AG08396 (cell line): ENCODE measurements at places on chromosomes 11 and 22.

DNA sequence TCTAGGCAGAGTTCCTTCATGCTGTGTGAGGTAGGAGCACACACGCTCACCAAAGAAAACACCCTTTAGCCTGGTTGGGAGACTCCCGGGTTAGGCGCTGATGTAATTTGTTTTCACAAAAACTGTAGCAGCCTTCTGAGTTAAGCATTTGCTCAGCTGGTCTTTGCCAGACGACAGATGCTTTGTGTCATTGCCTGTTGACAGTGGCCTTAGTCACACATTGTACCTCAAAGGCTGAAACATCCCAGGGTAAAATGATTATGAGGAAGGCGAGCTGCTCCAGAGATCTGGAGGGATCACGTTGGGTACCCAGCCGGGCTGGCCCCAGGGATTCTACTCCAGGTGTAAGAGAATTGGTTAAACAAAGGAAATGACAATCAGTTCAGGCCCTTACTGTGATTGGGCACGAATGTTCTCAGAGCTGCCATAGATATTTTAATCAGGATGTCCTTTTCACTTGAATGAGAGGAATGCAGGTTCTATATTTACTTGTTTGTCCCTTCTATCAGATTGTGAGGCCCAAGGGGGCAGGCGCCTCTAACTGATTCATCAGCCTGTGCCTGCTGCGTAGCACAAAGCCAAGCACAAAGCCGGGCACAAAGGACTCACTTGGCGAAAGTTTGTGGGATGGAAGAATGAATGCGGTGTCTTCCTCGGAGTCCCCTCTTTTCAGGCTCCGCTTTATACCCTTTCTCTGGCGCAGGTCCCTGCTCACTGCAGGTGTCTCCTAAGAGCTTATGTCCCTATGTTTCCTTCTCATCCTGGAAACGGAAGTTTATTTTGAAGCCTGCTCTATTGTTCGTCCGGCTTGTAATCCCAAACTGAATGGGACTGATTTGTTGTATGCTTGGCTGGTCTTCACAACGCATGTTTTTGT lies 47.1 kb downstream of the ADM start:
- peak; percentile 70 for DNase-seq

GRCh38 chr22:41262250-41262765 lies 21.6 kb upstream of the CHADL start:
- no peak for DNase-seq

GRCh38 chr11:61769169-61769920 lies 16.9 kb downstream of the MYRF start:
- peak; percentile 85 for DNase-seq

GRCh38 chr11:89203814-89204213 lies 26.1 kb downstream of the TYR start:
- no peak for DNase-seq

DNA sequence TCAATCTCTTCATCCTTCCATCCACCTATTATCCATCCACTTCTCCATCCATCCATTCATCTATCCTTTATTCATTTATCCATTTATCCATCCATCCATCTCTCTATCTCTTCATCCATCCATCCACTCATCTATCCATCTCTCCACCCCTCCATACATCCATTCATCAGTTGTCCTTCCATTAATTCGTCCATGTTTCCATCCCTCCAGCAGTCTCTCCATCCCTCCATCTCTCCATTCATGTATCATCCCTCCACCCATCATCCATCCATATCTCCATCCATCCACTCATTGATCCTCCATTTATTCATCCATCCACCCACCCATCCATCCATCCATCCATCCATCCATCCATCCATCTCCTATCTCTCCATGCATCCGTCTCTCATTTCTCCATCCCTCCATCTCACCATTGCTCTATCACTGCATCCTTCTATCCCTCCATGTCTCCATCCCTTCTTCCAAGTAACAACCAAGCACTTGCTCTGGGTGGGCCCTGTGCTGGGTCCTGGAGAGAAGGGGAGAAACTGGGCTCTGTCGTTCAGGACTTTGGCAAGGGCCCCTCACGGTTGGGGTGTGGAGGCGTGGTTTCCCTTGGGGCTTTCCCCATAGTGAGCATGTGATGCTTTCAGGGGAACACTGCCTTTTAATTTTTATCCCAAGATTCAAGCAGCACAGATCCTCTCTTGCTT lies 43.3 kb downstream of the SMIM38 start:
- no peak for DNase-seq

GRCh38 chr11:64675450-64676260 lies 47.3 kb downstream of the NRXN2 start:
- peak; percentile 73 for DNase-seq

DNA sequence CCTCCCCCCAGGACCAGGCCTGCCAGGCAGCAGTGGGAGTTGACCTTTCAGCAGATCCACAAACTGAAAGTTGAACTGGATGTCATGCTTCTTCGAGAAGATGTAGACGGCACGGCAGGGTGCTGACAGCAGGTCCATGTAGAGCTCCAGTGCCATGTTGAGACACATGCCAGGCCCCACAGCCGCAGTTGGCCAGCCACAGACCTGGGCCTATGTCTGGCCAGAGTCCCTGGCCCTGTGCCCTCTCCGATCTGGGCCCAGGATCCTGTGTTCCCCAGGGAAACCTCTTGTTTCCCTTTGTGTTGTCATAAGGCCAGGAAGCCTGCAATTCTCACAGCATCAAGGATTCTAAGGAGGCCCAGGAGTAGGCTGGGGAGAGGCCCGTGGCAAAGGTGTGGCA lies at the start of gene GSTT4:
Gene GSTT4 (minus strand): TSS at position 253 of the 400 bp plus-strand sequence. CDS start 97 bp downstream, at position 156.
- DNase-seq, result peak; percentile 38
